MV-4-11 (cell line): ENCODE measurements at places on chromosomes 7 and 10.
A peak's percentile ranks its signal among the peaks of the same experiment; 100 is the strongest.

GRCh38 chr10:67772894-67773511, 65.0 kb downstream of the DNAJC12 start:
- peak; percentile 99 for DNase-seq

DNA sequence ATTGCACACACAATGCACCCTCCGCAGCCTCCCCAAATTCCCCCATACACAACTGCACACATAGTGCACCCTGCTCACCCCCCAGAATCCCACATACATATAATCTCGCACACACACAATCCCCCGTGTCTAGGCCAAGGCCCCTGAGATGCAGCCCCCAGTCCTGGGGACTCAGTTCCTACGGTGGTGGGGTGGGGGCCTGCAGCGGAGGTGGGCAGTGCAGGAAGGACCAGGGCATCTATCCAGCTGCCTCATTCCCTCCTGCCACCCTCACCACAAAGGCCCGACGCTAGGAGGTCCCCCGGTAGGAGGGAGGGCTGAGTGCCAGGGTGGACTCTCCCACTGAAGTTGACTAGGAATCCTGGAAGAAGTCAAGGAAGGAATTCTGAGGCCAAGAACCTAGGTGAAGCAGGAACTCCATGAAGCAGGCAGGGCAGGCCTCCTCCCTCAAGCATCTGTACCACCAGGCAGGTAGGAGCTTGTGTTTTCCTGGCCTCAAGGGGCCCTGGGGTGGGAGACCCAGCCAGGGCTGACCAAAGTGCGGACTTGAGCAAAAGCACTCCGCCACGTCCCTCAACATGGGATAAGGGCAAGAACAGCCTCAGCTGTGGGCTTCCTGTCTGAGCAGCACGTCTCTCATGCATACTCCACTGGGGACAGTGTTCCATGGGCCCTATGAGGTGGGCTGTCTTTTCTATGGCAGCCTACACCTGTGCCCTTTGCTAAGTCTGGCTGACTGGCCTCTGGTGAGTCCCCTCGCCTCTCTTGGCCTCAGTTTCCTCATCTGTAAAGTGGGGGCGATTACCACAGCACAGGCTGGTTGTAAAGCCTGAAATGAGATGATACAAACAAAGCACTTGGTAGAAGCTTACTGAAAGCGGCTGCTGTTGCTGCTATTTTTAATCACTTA, 145.7 kb downstream of the MAPK8 start:
- DNase-seq = no peak

- DNase-seq = no peak
These were observed 572 bp downstream of the CHST12 start for GRCh38 chr7:2403718-2404648.

DNA sequence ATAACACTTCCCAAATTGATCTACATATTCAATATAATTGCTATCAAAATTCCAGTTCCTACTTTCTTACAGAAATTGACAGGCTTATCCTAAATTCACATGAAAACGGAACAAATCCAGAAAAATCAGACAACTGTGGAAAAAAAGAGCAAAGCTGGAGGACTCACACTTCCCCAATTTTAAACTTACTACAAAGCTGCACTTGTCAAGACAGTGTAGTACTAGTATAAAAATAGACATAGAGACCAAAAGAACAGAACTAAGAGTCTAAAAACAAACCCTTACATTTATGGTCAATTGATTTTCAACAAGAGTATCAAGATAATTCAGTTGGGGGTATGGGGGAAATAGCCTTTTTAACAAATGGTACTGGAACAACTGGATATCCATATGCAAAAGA, 27.5 kb downstream of the LMBR1 start:
- DNase-seq = peak; percentile 59

GRCh38 chr7:73967832-73968290, 60.1 kb upstream of the ELN start:
- no peak for DNase-seq

GRCh38 chr7:65809259-65809981, 63.5 kb upstream of the VKORC1L1 start:
- no peak for DNase-seq

- DNase-seq = no peak
These were observed 7.7 kb downstream of the FGF8 start for GRCh38 chr10:101767966-101768790.

GRCh38 chr10:29895456-29895855, 163.9 kb downstream of the JCAD start:
- DNase-seq = no peak

GRCh38 chr7:29401769-29402168, 161.9 kb upstream of the PRR15 start:
- no peak for DNase-seq

DNA sequence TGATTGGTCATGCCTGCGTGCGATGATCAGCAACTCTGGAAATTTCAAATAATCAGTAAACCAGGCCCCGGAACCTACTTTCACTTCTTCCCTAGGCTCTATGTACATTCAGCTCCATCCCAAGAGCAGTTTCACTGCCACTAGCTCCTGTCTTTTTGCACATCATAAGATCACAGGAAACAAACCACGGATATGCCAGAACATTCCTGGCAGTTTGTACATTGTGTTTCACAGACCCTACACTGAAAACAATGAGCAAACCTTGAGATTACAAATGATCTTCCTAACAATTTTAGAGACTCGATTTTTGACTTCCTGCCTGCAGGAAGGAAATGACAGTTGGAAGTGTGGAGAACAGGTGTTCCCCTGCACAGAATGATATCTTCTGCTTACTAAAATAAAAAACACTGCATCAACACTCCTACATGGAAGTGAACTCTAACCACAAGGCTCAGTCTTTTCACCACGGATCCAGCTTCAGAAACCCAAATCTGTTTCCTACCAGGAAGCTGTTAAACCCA, 7.6 kb upstream of the TMEM236 start:
- DNase-seq = peak; percentile 63

DNA sequence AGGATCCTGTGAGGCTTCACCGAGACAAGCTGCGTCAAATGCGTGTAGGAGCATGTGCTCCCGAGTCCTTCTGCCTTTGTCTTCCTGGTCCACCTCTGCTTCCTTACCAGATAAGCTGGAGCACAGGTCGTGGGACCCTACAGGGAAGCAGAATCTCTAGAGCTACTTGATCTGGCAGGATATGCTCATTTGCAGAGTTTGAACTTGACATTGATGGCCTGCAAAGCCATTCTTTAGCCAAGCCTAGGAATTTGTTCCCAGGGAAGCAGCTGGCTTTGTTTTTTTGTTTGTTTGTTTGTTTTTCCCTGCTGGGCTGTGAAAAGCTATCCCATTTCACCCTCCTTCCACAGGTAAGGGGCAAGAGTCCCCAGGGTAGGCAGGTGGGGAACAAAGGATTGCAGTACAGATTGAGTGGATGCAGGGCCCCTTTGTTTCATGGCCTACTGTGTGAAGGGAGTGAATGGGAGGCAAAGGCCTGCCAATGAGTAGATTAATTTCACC, 200.0 kb upstream of the BMPER start:
- DNase-seq = no peak

DNA sequence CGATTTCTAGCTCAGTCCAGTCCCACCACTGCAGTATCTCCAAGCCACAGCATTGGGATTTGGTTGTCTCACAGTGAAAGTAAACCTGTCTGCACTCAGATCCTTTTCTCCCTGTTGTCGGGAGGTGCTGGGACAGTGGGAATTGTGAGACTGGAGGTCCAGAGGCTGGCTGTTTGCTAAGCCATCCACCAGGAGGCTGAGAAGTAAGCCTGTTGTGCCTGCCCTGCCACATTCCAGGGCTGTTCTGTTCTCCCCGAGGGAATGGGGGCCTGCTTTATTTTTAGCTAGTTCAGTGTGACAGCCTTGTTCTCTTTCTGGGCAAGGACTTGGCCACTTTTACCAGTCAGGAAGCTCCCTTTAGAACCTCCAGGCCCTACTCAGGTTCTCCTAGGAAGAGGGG, 54.9 kb downstream of the HK1 start:
- no peak for DNase-seq

GRCh38 chr7:2018569-2019460, 213.9 kb downstream of the MAD1L1 start:
- peak; percentile 94 for DNase-seq

GRCh38 chr10:117137911-117138642, at the start of gene VAX1:
TSS of gene VAX1 (minus strand) at chr10:117138270. CDS start at chr10:117138056, 214 bp downstream.
- no peak for DNase-seq

DNA sequence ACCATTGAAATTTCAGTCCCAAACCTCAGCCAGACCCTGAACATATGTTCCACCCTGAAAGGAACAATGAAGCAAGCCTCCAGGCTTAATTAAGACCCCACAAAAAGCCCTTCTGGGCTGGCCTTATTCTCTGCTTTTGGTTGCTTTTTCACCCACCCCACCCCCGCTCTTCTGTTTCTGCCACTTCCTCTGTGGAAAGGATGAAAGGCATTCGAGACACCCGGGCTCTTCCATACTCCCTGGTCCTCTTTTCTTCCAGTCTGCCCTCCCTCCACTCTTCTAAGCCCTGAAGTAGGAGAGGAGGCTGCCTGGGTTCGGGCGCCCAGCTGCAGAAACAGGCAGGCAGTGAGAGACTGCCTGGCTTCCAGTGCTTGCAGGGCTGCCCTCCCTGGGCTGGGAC, 9.4 kb upstream of the FAM241B start:
- no peak for DNase-seq

- no peak for DNase-seq
These were observed 151.2 kb upstream of the TNRC18 start for GRCh38 chr7:5574770-5575269.

GRCh38 chr10:42952931-42953683, 123.8 kb upstream of the RET start:
- no peak for DNase-seq

DNA sequence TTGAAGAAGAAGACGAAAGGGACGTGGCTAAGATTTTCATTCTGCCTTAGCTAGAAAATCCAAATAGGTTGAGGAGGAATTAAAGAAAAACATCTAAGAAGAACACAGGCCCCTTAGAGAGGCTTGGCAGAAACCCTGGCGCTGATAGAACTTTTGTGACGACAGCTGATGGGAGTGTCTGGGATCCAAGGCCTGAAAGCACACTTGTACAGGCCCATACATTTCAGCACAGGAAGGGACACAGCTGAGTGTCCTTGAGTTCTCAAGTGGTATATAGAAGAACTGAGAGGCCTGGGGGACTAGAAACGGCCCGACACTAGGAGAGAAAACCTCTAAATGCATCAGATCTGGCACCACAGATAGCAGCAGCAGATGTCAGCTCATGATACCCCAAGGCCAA, 39.5 kb downstream of the PRPS1L1 start:
- DNase-seq = no peak

DNA sequence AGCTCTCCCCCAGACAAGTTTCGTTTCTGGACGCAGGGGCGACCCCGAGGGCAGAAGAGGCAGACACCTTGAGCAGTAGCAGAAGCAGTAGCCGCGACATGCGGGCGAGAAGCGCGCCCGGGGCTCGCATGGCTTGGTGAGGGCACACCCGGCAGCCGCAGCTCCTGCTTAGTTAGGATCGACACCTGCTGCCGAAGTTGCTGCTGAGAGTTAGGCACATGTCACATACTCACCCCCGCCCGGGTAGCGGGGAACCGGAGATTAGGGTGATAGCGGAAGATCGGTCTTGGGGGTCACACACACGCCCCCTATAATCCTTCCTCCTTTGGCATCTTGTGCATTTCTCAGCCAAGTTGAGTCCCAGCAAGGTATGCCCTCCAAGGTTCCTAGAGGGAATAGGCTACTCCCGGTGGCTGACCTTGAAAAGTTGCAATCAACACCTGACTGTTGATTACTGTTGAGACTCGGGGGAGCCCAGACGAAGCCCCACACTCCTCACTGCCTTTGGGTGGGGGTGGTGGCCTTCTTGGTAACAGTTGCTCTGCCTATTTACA, 668 bp downstream of the GPR37 start:
- DNase-seq = no peak

- no peak for DNase-seq
These were observed 61.1 kb upstream of the SEM1 start for GRCh38 chr7:96770758-96771157.

GRCh38 chr10:43939389-43939938, 290.8 kb upstream of the ZNF32 start:
- no peak for DNase-seq

DNA sequence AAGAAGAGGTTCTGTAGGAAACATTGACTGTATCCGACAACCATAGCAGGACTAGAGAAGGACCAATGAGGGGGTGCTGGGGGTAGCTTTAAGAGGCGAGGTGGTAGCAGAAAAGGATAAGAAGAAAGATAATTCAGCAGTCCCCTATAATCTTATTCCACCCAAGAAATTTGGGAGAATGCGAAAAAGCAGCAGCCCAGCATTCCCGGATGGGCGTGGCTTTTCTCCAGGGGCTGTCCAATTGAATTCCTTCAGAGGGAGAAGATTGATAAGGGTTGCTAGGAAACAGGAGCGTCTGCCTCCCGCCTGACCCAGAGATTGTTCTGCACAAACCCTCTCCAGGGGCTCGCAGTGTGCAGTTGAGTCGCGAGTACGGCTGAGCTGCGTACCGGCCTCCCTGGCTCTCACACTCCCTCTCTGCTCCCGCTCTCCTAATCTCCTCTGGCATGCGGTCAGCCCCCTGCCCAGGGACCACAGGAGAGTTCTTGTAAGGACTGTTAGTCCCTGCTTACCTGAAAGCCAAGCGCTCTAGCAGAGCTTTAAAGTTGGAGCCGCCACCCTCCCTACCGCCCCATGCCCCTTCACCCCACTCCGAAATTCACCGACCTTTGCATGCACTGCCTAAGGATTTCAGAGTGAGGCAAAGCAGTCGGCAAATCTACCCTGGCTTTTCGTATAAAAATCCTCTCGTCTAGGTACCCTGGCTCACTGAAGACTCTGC, at the start of gene GRM3:
GRM3 (plus strand) TSS at position 349 of the 721 bp plus-strand sequence. CDS start 121,237 bp downstream, outside the sequence.
- DNase-seq = no peak

GRCh38 chr10:75611993-75612372, 180.6 kb downstream of the LRMDA start:
- no peak for DNase-seq

GRCh38 chr10:132615341-132616169, 78.0 kb downstream of the INPP5A start:
- no peak for DNase-seq

GRCh38 chr7:142876991-142877910, 8.3 kb downstream of the TRPV6 start:
- no peak for DNase-seq

GRCh38 chr10:104309980-104310978, 28.0 kb downstream of the ITPRIP start:
- no peak for DNase-seq

- no peak for DNase-seq
These were observed 439 bp downstream of the IQUB start for GRCh38 chr7:123533929-123534382.

DNA sequence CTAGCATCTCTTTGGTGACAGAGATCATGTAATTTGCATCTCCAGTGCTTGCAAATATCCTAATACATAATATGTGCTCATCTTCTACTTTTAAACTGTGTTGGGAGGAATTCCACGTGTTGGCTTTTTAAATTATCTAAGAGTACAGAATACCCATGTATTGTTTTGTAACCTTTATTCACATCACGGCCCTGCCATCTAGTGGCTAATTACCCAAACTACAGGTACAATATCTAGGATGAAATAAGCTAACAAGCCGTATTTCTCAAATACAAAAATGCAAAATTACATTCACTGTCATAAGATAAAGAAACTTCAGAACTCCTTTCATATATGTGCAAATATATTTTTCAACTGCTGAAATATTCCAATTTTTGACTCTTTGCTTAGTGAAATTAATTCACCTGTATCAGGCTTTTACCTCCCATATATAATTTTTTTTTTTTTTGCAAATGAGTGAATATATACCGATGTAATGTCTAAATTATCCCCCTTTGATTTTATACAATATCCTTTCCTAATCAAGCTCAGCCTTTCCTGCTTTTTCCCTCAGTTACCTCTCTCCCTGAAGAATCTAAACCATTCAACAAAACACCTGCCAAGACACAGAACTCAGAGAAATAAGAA, 30.3 kb upstream of the LSM8 start:
- peak; percentile 25 for DNase-seq
